ENCODE measurements at places on chromosomes 12 and 14. TPM values are rescaled to one million over a fixed set of nuclear protein-coding genes. Genes with fewer than 3 reads are reported as not detected.

FGD6 gene
- total RNA-seq = 28.8 TPM

RHEBL1 gene
- total RNA-seq = 1.1 TPM

ATN1 gene
- 149 TPM for total RNA-seq

KITLG gene
- 68.1 TPM for total RNA-seq

GRCh38 chr12:52915637-52916036 is 10.8 kb upstream of the KRT8 start:
- no peak for DNase-seq

Data from upper lobe of right lung (tissue), 1 donor.